Stimulated activated naive CD4-positive, alpha-beta T cell treated with Interleukin-2 at 50 U/mL for 16 hours (primary cell): ENCODE measurements at places on chromosomes 16 and 17.

DNA sequence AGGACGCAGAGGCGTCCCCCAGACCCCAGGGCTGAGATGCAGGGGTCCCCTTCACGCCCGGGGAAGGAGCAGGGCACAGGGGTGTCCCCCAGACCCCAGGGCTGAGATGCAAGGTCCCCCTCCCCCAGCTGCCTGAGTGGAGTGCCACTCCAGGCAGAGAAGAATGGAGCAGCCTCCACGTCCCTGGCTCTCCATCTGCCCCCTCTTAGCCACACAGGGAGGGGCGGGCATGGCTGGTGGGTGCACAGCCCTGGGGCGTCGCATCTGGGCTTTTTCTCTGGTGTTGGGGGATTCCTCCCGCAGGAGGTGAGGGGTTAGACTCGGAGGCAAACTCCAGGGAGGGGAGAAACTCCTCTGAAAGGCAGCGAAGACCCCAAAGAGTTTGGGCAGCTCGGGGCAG, 17.5 kb downstream of the CIBAR2 start:
- DNase-seq, result no peak

- DNase-seq, result no peak
Measured at GRCh38 chr17:7502987-7503386, 18.8 kb downstream of the POLR2A start.

DNA sequence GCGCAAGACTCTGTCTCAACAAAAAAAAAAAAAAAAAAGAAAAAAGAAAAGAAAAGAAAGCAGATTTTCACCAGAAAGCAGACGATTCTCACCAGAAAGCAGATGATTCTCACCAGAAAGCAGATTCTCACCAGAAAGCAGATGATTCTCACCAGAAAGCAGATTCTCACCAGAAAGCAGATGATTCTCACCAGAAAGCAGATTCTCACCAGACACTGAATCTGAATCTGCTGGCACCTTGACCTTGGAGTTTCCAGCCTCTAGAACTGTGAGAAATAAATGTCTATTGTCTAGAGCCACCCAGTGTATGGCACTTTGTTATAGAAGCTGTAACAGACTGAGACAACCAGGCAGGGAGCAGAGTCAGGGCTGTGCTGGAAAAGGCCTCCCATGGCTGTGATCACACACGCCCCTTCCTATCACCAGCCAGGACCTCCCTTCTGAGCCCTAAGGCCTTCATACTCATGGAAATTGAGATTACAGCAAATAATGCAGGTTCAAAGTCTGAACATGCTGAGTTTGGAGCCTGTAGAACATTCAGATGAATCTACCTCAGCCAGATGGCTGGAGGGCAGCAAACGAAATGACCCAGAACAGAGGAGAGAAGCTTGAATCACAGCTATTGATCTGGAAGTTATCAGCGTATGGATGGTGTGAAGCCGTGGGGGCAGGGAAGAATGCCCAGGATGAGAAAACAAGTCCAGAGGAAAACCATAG, 309.3 kb downstream of the SLC39A11 start:
- no peak for DNase-seq

DNA sequence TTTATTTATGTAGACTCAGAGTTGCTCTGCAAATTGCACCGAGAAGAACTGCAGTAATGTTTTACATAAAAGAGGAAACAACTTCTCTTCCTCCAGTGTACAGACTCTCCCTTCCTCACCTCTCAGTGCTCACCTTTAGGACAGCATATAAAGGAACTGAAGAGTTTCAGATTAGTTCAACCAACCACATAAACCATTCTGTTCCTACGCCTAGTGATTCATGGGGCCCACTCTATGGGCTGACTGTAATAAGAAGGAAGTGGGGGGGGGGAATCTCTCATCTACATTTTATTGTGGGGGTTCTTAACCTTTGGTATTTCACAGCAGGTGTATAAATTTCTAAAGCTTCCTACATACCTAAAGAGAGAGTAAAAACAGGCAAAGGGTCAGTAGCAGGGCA, 18.3 kb downstream of the ZSWIM7 start:
- peak; percentile 28 for DNase-seq

GRCh38 chr16:68737730-68738629, 888 bp downstream of the CDH1 start:
- no peak for DNase-seq

DNA sequence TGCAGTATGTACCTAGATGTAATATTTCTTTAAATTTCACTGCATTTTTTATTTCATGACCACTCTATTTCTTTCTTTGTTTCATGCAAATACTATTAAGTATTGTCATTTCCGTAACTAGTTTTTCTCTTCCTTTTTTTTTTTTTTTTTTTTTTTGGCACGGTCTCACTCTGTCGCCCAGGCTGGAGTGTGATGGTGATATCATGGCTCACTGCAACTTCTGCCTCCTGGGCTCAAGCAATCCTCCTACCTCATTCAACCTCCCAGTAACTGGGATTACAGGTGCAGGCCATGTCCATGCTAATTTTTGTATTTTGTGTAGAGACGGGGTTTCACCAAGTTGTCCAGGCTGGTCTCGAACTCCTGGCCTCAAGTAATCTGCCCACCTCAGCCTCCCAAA, 70.7 kb downstream of the TMEM114 start:
- no peak for DNase-seq

DNA sequence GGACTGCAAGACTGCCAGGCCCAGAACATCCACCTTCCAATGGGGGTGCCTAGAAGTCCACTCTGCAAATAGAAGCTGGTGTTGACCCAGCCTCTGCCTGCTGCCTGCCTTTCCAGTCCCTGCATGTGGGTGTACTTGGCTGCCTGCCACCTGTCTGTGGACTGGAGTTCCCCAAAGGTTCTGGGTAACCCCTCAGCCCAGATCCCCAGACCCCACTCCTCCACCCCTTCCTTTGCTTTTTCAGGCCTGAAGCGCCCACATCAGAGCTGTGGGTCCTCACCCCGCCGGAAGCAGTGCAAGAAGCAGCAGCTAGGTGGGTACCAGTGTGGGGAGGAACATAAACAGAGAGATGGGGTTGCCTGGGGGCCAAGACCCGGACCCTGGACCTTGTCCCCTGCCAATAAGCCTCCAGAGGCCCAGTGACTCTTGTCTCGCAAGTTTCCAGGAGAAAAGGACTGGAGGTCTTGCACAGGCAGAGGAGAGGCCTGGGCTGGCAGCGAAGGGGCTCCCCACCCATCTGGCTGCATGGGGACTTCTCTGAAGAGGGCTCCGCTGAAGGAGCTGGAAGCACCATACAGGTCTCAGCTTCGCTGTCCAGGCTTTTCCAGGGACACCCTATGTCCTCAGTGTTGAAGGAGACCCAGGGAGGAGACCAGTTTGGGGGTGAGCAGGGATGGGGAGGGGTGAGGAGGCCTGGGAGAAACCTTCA, 34.3 kb downstream of the NLRC5 start:
- DNase-seq, result peak; percentile 69

GRCh38 chr17:55986817-55987216, 166.5 kb upstream of the ANKFN1 start:
- DNase-seq, result no peak

GRCh38 chr17:20202141-20202621, 193.0 kb downstream of the SPECC1 start:
- no peak for DNase-seq

DNA sequence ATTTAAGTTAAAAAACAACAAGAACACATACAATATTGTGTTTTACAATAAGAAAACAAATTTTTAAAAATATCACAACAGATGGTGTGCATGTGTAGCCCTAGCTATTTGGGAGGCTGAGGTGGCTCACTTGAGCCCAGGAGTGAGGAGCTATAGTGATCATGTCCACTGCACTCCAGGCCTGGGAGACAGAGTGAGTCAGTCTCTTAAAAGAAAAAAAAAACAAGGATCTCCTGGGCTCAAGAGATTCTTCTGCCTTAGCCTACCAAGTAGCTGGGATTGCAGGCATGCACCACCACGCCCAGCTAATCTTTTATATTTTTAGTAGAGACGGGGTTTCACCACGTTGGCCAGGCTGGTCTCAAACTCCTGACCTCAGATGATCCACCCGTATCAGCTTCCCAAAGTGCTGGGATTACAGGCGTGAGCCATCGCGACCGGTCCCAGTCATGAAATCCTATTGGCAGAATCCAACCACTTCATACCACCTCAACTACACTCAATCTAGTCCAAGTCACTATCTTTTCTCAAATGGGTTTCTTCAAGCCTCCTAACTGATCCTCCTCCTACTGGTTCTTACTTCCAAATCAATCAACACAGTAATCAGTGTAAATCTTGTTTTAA, 55.0 kb downstream of the STH start:
- DNase-seq, result no peak

DNA sequence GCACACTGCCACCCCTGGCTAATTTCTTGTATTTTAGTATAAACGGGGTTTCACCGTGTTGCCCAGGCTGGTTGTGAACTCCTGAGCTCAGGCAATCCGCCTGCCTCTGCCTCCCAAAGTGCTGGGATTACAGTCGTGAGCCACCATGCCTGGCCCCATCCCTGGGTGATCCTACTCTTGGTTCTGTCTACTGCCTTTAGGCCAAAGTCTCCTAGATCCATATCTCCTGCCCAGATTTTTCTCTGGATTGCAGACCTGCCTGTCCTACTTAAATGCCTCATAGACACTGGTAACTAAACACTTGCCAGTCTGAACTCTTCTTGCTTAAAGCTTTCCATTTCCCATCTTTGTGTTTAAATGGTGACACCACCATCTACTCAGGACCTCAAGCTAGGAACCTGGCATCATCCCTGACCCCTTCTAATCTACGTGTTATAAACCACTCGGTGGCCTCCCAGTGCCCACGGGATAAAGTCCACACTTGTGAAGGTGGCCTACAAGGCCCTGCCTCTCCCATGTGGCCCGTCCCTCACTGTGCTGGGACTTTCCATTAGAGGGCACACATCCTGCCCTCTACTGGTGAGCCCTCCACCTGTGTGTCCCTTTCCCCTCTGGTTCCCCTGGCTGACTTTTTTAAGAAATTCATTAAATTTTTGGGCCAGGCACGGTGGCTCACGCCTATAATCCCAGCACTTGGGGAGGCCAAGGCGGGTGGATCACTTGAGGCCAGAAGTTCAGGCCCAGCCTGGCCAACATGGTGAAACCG, 51.1 kb downstream of the USP43 start:
- DNase-seq, result no peak

DNA sequence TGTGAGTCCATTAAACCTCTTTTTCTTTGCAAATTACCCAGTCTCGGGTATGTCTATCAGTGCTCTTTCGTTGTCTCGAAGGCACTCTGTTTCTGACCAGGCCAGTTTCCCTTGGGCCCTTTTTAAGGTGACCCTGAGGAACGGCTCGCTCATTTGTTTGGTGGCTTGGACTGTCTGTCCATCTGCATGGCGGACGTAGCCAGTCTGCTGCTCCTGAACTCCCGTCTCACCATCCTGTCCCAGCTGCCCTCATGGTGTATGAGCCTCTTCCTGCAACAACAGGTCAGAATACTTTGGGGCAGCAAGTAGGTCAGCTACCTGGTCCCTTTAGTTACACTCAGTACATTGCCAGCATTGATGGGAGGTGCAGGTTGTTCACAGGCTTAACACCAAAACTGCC, 19.0 kb downstream of the DRC7 start:
- DNase-seq, result no peak

- no peak for DNase-seq
Measured at GRCh38 chr16:78562111-78562510, 462.7 kb downstream of the WWOX start.

DNA sequence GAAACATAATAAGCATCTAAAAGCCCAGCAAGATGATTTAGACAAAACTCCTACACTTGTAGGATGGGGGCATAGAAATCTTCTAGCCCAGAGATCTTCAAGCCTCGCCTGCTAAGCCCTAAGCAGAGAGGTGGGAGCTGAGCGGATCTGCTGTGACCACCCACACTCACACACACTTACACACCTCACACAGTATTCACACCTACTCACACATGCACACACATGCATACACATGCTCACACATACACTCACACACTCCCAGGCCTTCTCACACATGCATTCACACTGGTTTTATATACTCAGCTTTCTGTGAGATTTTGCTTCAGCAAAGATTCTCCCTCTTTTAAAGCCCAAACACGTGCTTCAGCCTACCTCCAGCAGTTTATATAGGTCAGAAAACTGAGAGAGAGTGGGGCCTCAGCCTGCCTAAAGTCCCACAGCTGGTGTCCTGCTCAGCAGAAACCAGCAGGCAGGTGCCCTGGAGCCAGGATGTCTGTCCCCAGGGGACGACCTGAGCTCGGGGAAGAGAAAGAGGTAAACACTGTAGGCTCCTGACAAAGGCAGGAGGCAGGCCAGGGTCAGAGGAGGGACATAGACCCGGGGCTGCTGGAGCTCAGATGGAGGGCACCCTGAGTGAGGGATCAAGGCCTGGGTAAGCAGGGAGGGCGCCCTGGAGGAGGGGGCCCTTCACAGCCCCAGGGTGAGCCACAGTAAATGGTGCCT, 12.0 kb upstream of the KRT19 start:
- no peak for DNase-seq

DNA sequence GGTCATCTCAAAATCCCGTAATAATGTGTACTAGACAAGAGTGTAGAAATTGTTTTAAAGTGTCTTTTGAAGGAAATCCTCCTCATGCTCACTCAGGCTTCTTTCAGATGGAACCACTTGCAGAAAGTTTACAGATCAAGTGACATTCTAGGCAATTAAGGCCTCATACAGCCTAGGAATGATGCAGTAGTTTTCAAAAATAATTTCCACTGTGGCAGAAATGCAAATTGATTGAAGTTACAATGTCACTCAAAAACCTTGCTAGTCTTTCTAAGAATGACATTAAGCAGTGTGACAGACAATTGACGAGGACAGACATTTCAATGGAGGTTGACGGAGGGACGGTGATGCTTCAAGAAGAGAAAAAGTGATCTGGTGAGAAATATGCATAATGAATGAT, 53.5 kb upstream of the CDH8 start:
- no peak for DNase-seq

DNA sequence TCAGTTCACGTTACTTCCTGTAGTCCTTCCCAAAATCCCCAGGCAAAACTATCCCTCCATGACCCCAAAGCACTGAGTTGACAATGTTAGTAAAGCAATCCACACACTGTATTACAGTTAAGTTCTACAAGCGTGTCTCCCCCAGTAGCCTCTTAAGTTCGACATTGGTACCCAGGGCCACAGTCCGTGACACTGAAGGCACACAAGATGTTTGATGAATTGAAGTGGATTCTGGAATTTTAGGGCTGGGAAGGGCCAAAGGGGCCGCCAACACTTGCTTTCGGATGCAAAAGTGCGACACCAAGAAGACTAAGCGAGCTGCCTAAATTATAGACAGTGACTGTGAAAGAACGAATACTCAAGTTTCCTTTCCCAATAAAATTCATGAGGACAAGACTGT, 1.5 kb downstream of the VPS35 start:
- no peak for DNase-seq

GRCh38 chr16:20107083-20107482, 33.4 kb upstream of the GPR139 start:
- no peak for DNase-seq

GRCh38 chr16:89484923-89485679, 5.3 kb downstream of the ANKRD11 start:
- DNase-seq, result peak; percentile 17

GRCh38 chr17:48202959-48203358, 95.4 kb downstream of the SNX11 start:
- no peak for DNase-seq

- no peak for DNase-seq
Measured at GRCh38 chr17:68301438-68301959, 10.2 kb downstream of the ARSG start.

- DNase-seq, result no peak
Measured at GRCh38 chr16:87507351-87508069, 14.7 kb upstream of the ZCCHC14 start.

GRCh38 chr16:3135126-3135715, 392 bp downstream of the ZNF213 start:
- no peak for DNase-seq
